Right kidney (tissue), 9 donors: ENCODE measurements at places on chromosomes 5 and 9.

DNA sequence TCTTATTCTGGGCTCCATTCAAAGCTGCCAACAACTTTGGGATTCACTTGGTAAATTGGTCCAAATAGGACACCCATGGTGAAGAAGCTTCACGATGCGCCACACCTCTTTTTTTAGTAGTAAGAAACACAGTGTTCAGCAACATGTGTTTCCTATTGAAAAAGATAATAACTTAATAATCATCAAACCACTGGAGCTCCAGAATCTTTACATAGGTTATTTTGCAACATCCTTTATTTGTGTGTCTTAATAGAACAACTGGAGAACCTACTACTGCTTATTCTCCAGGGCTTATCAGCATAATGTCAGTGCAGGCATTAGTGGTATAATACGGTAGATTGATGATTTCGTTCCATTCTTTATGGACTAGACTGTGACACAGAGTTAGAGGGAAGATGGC, 63.3 kb upstream of the DAPK1 start:
- no peak for DNase-seq

DNA sequence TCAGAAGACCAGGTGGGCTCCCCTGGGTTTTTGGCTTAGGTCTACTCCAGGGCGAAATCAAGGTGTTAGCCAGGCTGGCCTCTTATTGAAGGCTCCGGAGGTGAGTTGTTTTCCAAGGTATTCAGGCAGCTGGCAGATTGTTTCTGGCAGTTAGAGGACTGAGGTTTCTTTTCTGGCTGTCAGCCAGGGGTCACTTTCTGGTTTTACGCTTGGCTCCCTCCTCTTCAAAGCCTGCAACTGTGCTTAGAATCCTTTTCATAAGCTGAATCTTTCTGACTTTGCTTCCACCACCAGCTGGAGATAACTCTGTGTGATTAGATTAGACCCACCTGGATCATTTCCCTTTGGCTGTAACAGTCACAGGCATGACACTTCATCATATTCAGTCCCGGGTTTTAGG, 24.6 kb downstream of the RFK start:
- DNase-seq, result peak; percentile 33

DNA sequence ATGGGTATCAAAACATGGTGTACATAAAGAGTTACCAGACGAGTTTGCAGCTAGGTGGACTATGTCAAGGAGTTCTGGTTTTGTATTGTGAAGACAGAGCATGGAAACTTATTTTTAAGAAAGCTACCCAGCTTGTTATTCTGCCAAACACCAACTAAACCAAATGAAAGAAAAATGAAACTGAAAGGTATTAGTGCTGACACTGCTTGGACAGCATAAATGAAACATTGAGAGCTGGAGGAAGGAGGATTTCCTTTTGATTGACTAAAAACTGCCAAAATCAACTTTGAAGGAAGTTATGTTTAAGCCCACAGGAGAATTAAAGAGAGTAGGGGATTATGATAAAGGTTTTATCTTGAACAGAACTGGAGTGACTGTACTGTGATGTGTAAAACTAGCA, 766.2 kb downstream of the PTPRD start:
- no peak for DNase-seq

DNA sequence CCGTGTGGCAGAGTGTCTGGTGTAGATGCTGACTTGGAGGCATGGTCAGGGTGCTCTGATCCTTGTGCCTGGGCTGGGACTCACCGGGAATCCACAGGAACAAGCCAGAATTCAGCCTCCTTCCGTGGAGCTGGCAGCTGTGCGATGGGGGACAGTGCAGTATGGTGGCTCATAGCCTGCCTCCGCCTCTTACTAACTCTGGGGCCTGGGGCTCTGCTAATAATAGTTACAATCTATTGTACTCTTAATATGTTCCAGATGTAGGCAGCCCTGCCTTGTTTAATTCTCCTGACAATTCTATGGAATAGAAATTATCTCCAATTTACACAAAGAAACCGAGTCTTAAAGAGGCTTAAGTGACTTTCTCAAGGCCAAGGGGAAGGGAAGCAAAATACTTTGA, 77.6 kb downstream of the PCDH1 start:
- DNase-seq, result no peak

GRCh38 chr9:90074316-90074962, 469.6 kb downstream of the GADD45G start:
- DNase-seq, result no peak

GRCh38 chr9:134406366-134407120, 80.3 kb downstream of the RXRA start:
- DNase-seq, result no peak

DNA sequence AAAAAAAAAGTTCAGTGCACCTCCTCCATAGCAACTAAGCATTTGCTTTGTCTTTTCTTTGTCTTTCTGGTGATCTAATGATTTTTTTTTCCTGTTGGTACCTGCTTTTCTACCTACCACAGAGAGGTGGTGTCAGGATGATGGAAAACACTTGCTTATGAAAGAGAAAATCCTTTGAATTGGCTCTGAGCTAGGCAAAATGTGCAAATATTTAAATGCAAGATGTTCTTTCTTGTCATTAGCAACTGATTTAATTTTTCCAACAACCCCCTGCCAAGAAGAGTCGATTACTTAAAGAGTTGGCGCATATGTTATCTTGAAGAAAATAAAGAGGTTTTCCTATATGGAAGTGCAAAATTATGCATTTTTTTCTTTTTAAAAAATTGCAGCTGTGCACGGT, 37.7 kb downstream of the TNC start:
- no peak for DNase-seq

GRCh38 chr9:36874921-36875320, 159.1 kb downstream of the PAX5 start:
- DNase-seq, result no peak

DNA sequence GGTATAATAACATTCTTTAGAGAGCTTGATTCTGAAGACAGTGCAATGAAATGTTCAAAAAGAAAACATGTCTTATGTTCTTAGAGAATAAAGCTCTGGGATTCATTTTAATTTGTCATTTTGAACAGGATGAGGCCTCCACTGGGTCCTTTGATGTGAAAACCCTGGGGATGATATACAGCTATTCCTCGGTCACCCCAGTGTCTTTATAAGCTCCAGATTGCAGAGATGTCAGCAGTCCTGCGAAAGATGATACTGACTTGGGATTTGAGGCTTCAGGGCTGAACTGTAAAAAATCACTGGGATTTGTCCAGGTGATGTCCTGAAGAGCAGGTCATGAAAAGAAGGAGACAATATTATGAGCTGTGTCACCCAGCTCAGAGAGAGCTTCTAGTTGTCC, 529.7 kb upstream of the ZNF608 start:
- no peak for DNase-seq

- no peak for DNase-seq
These were observed 142.9 kb upstream of the GRAMD2B start for GRCh38 chr5:126280343-126280742.

DNA sequence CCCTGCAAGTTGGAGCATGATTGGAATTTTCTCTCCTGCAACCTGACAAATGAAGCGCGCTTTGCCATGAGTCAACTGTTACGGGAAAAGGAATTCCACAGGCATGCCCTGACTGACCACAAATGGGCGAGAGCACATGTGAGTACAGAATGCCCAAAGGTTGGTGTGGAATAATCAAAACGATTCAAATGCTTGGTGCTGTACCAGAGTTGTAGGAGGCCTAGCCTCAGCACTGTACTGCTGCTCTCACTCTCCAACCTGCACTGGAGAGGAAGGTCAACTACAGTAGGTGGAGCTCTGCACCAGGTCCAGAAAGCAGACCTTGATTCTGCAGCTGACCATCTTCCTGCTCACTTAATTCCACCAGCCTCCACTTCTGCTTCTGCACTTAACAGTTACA, 406.9 kb upstream of the ACTBL2 start:
- no peak for DNase-seq

DNA sequence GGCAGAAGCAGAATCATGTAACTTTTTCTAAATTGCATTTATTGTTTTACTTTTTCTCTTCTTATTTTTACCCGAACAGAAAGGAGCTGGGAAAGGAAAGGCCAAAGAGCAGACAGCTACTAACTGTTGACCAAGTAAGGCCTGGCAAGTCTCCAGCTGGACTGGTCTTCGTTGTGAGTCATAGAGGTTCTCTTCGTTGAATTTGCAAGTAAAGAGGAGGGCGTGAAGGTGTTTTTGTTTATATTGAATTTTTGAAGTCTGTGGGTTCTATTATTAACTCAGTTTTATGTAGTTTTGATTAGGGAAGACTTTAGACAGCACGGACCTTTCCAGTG, 416.5 kb upstream of the CCNH start:
- DNase-seq, result no peak

DNA sequence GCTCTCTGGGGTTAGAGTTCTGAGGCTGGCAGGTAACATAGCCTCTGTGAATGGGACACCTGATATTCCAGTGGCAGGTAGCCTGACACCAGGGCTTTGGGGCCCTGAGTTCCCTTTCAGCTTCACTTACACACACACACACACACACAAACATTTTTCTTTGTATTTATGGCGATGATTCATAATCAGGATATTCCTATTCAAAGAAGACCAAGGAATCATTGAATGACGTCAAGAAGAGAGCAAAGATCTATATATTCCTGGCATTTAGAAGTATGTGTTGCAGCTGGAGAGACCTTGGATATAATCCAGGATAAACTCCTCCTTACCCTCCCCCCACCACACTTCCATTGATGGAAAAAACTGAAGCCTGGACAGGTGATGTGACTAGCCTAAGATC, 7.9 kb upstream of the ENTREP1 start:
- DNase-seq, result no peak

DNA sequence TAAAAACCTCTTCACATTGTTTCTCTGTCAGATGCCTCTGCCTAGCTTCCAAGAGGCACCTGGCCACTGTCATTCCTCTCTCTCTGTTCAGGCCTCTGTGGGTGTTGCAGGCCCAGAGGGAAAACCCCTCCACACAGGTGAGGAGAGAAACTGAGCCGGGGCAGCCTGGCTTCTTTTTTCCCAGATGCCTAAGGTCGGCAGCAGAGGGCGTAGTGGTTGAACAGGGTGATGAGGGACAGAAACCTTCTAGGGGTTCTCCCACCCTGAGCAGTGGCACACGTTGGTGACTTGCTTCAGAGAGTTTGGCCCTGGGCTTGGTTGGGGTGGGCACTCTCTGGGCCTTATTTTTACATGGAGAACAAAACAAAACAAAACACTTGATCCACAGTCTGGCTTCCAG, 12.2 kb downstream of the IL9 start:
- DNase-seq, result no peak

GRCh38 chr9:94888775-94889174, 162.3 kb downstream of the AOPEP start:
- DNase-seq, result no peak

DNA sequence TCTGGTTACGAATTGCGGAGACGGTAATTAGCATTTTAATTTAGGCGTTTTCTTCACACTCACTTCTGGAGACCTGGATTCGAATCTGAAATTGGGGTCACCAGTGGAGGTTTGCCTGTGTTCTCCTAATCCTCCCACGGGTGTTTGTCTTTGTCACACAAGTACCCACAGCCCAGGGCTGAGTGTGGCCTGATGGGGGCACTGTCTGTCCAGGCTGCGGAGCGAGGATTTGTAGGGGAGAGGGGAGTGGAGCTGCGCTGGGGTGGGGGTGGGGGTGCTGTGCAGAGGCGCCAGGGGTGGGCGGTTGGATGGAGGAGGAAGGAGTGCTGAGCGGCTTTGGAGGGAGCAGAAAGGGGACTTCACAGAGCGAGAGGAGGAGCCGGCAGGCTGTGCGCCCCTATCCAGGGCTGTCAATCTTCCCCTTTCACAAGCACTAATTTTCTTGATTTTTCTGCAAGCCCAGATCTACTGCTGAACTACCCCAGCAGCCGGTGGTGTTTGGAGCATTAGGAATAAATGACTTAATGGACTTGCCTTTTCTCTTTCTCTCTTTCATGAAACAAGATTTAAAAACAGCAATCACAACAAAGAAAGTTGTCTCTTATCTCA, 53.1 kb downstream of the TSPAN17 start:
- DNase-seq, result no peak

- no peak for DNase-seq
These were observed 52.8 kb downstream of the ATP10B start for GRCh38 chr5:160799184-160799583.

DNA sequence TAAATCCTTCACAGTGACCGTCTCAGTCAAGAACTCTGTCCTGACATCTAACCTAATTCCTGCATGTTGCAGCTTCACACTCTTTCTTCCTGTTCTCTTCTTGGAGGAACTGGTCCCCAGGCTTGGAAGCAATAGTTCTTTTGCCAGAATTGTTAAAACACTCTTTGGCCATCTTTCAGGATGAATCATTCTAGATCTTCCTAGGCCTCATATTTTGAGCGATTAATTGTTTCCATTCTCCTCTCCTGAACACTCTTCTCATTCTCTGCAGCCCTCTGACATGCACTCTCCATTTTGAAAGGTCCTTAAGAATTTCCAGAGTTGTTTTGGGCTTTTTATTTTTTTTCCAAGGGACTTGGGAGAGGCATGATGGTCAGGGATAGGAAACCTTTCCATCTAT, 85.8 kb downstream of the FAM114A2 start:
- DNase-seq, result no peak

- no peak for DNase-seq
These were observed 232.6 kb downstream of the EPB41L4A start for GRCh38 chr5:112186401-112186990.

DNA sequence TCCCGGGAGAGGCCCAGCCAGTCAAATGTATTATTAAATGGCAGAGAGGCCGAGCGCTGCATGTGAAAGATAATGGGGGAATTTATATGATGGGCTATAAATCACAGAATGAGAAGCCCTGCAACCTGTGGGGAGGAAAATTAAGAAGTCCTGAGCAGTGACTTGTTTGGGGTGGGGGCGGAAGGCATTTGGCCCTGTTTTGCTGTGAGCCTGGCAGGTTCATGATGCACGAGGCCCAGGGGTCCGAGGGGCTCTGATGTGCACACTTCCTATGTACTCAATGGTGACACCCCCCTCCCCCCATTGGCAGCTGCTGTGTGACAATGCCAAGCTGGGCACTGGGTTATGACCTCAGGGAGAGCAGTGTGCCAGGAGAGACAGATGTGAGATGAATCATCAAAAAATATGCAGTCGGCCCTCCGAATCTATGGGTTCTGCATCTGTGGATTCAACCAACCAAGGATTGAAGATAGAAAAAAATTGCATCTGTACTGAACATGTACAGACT, 13.7 kb upstream of the DAB2IP start:
- DNase-seq, result no peak

- DNase-seq, result no peak
These were observed 352.6 kb downstream of the CSNK1G3 start for GRCh38 chr5:123864578-123864977.

- DNase-seq, result no peak
These were observed 1.4 kb upstream of the HNRNPH1 start for GRCh38 chr5:179624841-179625271.

DNA sequence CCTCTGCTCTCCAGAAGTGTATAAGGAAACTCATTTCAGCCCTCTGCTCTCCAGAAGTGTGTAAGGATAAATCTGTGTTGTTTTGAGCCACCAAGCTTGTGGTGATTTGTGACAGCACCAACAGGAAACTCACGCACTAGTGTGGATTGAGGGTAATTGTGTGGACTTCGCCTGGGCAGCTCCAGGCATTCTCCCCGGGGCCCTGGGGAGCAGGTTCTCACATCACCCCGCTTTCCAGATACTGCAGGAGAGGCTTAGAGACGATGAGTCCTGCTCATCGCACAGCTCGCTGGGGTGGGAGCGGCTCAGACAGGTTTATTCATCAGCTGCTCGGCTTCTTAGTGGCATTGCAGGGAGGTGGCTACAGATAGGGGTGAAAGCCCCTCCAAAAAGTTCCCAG, 38.4 kb upstream of the RNF130 start:
- DNase-seq, result no peak

- no peak for DNase-seq
These were observed 293.1 kb downstream of the ZSWIM6 start for GRCh38 chr5:61625137-61625561.

GRCh38 chr5:152465140-152465539, 60.1 kb upstream of the NMUR2 start:
- DNase-seq, result no peak
